AG08396 (cell line): ENCODE measurements at places on chromosomes 16 and 17.

DNA sequence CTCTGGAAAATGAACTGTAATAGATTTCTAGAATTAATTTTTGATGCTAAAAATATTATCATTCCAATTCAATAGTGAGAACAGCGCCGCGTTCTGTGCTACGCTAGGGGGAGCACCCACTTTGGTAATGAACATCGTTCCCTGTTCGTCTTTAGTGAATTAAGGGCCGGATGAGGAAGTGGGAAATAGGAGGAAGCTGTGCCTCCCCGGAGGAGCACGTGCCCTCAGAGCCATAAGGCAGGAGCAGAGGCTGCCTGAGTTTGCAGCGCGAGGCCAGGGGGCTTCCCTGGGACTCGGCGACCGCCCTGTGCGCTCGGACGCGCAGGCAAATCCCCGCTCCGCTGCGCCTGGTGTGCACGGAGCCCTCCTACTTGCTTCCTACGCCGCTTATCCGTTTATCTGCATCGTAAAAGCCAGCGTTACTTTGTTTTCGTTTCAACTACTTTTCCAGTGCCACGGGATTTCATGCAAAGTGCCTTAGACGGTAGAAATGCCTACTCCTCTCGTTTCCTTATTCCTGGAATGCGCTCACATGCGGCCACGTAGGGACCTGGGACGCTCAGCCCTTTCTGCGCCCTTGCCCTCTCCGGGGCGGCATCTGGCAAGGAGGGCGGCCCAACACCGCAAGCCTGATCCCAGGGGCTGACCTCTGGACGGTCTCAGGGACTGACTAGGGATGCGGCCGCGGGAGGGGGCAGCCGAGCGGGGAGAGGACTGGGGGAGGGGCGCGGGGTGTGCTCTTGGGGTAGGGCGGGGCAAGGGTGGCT is 76.4 kb downstream of the KCNJ12 start:
- DNase-seq = peak; percentile 34

- no peak for DNase-seq
Measured at GRCh38 chr16:47504599-47504998, 43.5 kb downstream of the PHKB start.

DNA sequence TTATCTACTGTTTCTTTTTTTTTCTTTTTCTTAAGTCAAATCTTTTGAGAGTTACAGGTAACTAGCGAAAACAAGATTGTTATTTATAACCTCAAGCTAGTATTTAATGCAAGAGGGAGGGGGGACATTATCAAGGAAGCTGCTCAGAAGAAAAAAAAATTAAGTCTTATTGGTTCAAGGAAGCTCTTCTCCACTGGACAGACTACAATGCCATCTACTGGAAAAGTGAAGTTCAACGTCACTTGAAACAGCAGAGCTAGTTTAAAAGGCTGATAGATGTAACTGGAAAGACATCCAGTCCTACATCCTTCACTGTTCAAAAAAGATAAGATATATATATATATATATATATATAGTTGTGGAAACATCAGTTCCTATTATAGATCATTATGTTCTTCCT is 418.0 kb upstream of the PSMD7 start:
- peak; percentile 62 for DNase-seq

- no peak for DNase-seq
Measured at GRCh38 chr17:19978209-19978802, 678 bp upstream of the AKAP10 start.

DNA sequence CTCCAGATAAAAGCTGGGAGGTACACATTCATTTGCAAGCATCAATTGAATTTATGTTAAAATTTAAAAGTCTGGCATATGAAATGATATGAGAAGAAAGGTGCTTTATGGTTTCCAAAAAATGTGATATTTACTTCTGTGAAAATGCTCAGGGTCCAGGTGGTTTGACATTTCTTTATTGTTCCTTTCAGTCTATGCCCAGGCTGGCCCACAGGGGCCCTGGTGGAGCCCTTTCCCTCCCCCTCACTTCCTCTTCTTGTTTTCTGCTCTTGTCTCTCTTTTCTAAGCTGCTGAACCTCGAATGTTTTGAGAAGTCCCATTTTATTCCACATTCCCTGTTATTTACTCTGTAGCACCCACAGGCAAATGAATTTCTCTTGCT is 127.8 kb downstream of the HS3ST3B1 start:
- DNase-seq = no peak

GRCh38 chr16:23274968-23275367 is 27.1 kb upstream of the SCNN1B start:
- DNase-seq = no peak

DNA sequence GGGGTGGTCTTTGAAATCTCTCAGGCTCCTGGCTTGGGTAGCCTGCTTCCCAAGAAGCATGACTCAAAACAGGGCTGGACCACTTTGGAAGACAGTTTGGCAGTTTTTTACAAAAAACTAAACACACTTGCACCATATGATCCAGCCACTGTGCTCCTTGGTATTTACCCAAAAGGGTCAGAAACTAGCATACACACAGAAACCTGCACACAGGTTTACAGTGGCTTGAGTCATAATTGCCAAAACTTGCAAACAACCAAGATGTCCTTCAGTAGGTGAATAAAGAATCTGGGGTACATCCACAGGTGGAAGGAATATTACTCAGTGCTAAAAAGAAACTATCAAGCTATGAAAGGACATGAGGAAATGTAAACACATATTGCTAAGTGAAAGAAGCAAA is 323.2 kb upstream of the CDH5 start:
- DNase-seq = no peak

DNA sequence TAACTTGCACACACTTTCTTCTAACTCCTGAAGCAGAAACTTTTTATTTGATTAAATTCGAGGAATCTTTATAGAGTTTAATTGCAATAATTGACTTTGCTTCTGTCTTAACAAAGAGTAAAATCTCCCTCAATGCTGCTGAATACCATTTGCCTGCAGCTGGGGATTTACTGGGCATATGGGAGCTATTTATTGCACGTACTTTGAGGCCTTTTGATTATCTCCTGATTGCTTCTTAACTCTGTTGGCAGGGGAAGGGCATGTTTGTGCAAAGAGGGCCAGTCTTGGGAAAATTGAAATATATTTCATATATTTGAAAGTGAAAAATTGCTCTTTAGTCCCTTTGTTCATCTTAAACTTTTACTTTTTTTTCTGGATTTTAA is 156.8 kb upstream of the CHMP6 start:
- DNase-seq = no peak

DNA sequence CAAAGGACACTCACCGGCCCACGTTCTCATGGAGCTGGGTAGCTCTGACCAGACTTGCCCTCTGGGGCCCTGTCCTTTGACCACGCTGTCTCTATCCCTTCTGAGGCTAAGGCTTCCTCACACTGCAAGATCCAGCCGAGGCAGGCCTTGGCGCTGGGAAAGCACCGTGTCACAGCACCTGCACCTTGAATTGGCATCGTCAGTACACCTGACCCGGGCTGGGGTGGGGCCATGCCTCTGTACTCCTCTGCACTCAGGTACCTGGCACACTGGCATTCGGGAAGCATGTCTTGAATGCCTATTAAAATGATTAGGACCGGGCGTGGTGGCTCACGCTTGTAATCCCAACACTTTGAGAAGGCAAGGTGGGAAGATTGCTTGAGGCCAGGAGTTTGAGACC is 6.0 kb downstream of the TBC1D24 start:
- DNase-seq = no peak

GRCh38 chr16:68590201-68590994 is 51.3 kb downstream of the ZFP90 start:
- DNase-seq = peak; percentile 83

DNA sequence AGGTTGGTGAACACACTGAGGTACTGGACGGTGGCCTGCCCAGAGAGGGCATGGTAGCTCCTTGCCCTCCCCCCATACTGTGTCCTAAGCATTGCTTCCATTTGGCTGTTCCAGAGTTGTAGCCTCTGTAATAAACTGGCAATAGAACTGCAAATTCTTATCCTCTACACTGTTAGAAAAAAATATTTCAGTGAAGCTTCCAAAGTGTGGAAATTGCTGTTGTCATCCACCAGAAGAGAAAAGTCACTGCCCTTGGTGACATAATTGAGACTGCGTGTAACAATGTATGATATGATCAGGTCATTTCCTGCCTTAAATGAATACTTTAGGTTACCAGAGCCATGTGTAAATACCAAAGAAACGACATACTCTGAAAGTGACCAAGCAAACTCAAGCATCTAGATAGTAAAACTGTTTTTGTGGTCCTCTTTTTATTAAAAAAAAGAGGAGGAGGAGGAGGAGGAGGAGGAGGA is 65.9 kb downstream of the CEP95 start:
- DNase-seq = no peak

DNA sequence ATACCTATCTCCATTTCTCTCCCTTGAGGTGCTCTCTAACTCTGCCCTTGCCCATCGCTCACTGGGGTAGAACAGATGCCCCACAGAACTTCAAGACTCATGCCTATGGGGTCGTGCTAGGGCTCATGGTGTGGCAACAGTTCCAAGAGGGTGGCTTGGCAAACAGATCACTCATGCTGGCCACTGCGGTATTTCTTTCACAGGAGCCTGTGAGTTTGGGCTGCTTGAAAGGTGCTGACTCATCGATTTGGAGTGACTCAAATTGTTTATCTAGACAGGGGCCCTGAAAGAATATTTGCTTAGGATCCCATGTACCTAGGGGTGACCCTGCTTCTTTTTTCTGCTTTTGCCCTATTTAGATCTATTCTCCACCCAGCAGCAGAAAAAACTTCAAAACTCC is 69.9 kb downstream of the IRX5 start:
- no peak for DNase-seq

DNA sequence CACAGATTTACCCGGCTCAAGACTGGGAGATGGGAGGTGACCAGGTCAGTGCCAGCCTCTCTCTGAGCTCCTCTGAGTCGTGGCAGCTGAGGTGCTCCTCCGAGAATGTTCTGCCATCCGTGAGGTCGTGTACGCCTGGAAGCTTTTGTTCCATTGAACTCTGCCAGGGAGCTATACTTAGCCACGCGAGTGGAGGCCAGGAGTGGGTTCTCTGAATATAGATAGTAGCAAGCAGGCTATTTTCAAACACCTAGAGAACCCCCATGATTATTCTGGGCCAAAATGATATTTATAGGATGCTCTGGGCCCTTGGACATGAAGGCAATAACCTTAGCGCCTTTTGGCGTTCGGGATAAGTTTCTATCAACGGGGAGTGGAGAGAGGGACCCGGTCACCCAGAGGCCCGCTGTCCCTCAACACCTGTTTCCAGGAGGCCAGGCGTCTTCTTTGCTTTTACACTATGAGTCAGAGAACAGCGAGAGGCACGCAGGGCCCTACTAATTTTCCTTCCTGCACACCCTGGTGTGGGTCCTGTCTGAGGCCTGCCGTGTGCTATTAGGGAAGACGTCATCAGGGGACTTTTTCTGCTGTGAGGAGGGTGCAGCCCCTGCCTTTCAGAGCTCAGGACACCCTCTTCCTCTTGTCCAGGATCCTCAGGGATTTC is 11.0 kb upstream of the MVD start:
- no peak for DNase-seq

GRCh38 chr16:85768199-85768598 is 17.3 kb upstream of the C16orf74 start:
- no peak for DNase-seq
